ENCODE measurements at places on chromosomes 5 and 9. TPM values are rescaled to one million over a fixed set of nuclear protein-coding genes. Genes with fewer than 3 reads are reported as not detected.

SCGB3A2 gene
- not detected for total RNA-seq

APC gene
- total RNA-seq = 19.2 TPM

LHX3 gene
- total RNA-seq = not detected

MYOZ3 gene
- 0.26 TPM for total RNA-seq

BHMT2 gene
- 1.2 TPM for total RNA-seq

RGS7BP gene
- under 0.01 TPM for total RNA-seq

C5orf52 gene
- not detected for total RNA-seq

RNF183 gene
- not detected for total RNA-seq

ADAMTSL2 gene
- total RNA-seq = 2.4 TPM

HSPB3 gene
- not detected for total RNA-seq

KLHL9 gene
- 30.0 TPM for total RNA-seq

PSD2 gene
- total RNA-seq = not detected

FAM200C gene
- 9.3 TPM for total RNA-seq

FAM78A gene
- 0.24 TPM for total RNA-seq

CDH6 gene
- total RNA-seq = 3.4 TPM

LRRC19 gene
- total RNA-seq = not detected

PCDHGB3 gene
- 6.1 TPM for total RNA-seq

SETD9 gene
- total RNA-seq = 7.5 TPM

SEMA6A gene
- total RNA-seq = 3.4 TPM

DNAH5 gene
- 1.7 TPM for total RNA-seq

FAM81B gene
- total RNA-seq = not detected

PCDHGC4 gene
- total RNA-seq = 0.13 TPM

CCDC171 gene
- 1.0 TPM for total RNA-seq

WNK2 gene
- not detected for total RNA-seq

CCDC192 gene
- total RNA-seq = not detected

CDC20B gene
- under 0.01 TPM for total RNA-seq

CER1 gene
- not detected for total RNA-seq

SLC22A4 gene
- total RNA-seq = 3.4 TPM

NUTM2F gene
- total RNA-seq = not detected

LCN12 gene
- total RNA-seq = not detected

TMOD1 gene
- total RNA-seq = 1.5 TPM

Data from epithelial cell of alveolus of lung (primary cell).